ENCODE measurements at places on chromosomes 5 and 9.

DNA sequence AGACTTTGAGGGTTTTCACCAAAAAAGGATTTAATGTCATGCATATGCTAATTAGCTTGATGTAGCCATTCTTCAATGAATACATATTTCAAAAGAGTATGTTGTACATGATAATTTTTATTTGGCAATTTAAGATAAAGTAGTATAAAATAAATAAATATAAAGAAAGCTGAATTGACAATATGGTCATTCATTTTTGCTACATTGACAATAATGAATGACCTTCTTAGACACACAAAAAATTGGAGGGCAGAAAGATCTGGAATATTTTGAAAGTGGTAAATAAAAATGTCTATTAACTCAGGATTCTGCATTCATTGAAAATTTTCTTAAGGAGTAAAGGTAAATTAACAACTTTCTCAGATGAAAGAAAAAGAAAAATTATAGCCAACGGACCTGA lies 324.8 kb upstream of the FTMT start:
- no peak for DNase-seq

DNA sequence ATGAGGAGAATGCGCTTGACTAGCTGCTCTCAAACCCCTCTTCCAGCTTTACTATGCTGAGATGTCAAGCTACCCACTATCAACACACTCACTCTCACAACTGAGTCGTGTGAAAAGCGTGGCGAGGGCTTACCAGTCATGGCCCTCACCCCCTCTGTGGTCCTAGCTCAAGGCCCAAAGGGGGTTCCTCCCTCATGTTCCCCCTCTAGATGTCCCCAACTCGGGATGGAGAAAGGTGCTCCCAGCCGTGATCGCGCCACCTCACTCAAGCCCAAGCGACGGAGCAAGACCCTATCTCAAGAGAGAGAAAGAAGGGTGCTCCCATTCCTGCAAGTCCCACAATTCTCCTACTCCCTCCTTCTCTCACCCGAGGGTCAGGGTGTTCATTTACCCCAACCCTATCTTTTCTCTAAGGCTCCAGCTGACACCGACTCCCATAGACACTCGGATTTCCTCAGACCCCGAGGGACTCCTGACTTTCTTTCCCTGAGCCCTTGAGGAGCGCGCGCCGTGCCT lies 559 bp downstream of the SLC38A9 start:
- DNase-seq, result no peak

- no peak for DNase-seq
Observed at GRCh38 chr5:116865651-116866050, 291.0 kb upstream of the SEMA6A start.

GRCh38 chr5:171757853-171758535 lies 27.6 kb upstream of the SMIM23 start:
- DNase-seq, result no peak

DNA sequence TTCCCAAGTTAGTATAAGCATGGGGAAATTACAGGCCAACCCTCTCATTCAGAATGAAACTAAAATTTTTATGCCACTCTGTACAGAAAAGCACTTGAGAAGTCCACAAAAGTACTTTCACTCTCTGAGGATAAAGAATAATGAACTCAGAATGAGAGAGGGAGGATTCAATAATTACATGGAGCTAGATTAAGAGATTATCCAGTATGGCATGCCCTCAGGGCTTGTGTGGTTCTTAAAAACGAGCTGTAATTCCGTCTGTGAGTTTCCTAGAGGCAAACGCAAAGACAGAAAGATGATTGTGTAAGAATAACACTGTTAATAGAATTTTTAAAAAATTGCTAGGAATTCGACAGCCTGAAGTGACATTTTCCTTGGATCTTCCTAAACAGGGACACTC lies 126.8 kb upstream of the PTCH1 start:
- DNase-seq, result no peak

- DNase-seq, result no peak
Observed at GRCh38 chr9:104506565-104506964, 2.5 kb downstream of the OR13F1 start.

DNA sequence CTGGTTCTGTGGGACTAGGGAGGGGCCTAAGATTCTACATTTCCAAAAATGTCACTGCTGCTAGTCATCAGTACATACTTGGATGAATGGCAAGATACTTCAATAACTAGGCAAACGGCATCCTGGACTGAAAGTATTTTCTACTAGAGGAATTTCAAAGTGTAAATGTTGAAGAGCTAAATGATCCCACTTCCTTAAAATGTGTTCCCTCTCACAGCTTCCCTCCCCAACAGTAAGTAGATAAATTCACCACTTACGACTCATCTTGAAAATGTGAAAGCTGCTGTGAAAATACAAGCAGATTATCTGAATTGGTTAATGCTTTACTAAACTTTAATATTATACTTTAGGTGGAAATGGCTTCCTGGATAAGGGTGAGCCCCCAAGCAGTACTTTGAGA lies 1571.5 kb upstream of the WWC1 start:
- DNase-seq, result no peak

GRCh38 chr9:27659571-27659970 lies 86.3 kb upstream of the C9orf72 start:
- DNase-seq, result no peak

GRCh38 chr9:69120380-69121154 lies 53.5 kb upstream of the TJP2 start:
- no peak for DNase-seq

DNA sequence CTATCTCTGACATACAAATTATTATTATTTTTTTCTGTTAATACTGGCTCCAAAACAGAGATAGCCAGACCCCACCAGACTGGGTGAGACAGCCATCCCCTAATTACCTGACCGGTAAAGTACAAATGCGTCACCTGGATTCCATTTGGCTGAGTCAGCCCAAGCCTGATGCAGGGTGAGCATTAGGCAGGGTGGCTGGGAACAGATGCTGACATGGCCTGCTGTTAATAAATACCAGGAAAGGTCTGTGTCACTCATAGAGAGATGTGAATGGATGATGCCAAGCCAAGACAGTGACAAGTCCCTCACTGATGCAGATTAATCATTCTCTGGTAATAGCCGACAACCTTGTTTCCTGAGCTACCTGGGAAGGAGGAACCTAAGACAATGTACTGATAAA lies 183.5 kb downstream of the TRIM32 start:
- no peak for DNase-seq

DNA sequence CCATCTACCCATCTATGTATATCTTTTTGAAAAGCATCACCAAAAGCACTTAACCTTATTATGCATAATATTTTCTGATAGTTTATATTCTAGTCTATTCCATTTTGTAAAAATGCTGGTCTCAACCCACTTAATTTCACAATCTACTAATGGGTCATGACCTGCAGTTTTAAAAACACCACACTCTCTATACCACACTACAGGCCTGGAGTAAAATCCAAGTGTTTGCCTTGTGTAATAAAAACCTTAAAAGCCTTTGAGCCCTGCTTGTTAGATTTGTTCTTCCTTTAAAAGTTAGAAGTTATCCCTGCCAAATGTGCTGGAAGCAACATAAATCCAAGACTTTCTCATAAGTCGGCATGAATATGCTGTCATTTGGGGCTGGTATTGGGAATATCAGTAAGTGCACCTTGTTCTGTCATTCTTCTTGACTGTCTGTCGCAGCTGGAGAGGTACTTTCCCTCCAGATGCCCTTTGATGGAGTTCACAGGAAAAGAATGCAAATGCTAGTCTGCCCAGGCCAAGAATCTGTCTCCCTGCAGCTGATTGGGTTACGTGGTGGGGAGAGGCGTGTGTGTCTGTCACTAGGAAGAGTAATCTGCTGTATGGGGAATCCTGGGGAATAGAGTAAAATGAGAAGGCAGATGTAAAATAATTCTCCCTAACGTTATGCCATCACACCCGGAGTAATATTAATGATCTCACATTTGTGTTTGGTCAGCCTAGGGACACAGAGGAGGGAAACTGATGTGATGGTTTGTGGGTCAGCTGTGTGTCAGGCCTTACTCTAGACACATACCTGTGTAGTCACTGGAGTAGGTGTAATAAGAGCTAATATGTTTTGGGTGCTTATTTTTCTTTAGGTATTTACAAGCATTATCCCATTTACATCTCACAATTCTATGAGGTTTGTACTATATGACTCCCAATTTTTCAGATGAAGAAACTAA lies 79.4 kb downstream of the ZNF366 start:
- DNase-seq, result no peak

- no peak for DNase-seq
Observed at GRCh38 chr5:76143884-76144283, 60.7 kb downstream of the SV2C start.

DNA sequence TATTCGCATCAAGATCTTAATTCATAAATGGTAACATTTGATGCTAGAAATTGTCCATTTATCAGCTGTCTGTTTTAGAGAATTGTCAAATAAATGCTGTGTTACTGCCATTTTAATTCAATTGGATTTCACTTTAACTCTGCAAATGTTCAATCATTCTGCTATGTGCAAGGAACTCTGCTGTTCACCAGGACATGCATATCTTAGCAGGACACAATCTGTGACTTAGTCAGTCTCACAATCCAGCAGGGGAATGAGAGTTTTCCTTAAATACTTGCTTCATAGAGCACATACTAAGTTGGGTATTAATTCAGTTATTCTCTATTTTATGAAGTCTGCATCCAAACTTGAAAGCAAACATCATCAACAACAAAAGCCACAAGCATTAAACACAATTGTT lies 488.7 kb upstream of the MEF2C start:
- DNase-seq, result no peak

- DNase-seq, result no peak
Observed at GRCh38 chr5:153752890-153753289, 262.4 kb downstream of the GRIA1 start.

DNA sequence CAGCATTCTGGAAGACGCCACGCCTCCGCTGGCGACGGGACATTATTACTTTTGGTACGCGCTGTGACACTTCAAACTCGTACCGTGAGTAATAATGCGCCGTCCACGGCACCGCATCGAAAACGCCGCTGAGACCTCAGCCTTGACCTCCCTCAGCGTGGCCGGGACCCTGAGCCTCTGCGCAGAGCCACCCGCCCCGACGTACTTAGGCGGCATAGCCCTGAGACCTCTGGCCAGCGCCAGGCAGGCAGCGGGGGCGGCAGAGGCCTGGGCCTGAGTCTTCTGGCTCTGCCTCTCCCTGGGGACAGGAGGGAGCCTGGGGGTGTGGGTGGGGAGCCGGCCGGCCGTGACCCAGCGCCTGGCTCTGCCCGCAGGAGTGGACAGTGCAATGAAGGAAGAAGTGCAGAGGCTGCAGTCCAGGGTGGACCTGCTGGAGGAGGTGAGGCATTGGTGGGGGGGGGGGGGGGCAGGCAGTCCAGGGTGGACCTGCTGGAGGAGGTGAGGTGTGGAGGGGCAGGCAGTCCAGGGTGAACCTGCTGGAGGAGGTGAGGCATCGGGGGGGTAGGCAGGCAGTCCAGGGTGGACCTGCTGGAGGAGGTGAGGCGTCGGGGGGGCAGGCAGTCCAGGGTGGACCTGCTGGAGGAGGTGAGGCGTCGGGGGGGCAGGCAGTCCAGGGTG lies 8.0 kb downstream of the EGFL7 start:
- DNase-seq, result no peak

DNA sequence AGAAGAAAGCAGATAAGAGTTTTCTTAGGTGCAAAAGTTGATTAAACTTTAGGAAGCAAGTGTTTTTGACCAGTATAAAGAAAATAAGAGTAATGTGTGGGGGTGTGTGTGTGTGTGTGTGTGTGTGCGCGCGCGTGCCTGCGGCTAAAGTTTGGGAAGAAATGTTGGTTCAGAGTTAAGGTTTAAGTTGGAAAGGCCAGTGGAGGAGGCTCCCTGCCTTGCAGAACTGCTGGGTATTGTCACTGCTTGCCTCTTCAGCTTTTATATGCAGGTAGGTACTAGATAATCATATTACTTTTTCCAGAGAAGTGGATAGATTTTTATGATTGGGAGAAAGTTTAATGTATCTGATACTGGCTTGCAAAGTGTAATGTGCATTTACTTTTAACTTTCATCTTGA lies 2.0 kb downstream of the PIK3R1 start:
- DNase-seq, result no peak

GRCh38 chr5:3307982-3308621 lies 287.5 kb upstream of the IRX1 start:
- no peak for DNase-seq

- DNase-seq, result no peak
Observed at GRCh38 chr5:154923441-154924430, 14.3 kb downstream of the GEMIN5 start.

- DNase-seq, result no peak
Observed at GRCh38 chr5:77852068-77852513, 76.0 kb upstream of the TBCA start.

DNA sequence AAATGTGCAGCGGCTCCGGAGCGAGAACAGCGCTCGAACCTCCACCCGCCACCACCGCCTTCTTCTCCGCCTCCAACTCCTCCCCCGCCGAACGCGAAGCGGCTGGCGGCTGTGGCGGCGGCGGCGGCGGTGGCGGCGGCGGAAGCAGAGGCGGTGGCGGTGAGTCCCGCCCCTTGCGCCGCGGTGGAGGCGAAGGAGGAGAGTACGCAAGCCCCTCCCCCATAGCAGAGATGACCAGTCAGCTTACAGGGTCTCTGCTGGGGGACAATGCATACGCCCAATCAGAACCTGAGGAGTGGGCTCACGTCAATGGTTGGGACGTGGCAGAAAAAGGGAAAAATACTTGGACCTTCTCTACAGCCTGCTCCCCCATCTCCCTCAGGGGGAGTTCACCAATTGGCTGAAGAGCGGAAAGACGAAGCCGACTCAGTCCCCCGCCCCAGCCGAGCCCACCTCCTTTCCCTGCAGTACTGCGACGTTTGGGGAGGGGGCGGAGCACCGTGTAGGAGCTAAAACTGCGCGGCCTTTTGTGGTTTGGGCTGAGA lies at the start of gene PJA2:
Gene PJA2, minus strand, starts transcription at position 131 of the 545 bp plus-strand sequence. CDS start 26,541 bp downstream, outside the sequence.
- peak; percentile 98 for DNase-seq

GRCh38 chr5:1050423-1051365 lies 42.1 kb downstream of the NKD2 start:
- no peak for DNase-seq

DNA sequence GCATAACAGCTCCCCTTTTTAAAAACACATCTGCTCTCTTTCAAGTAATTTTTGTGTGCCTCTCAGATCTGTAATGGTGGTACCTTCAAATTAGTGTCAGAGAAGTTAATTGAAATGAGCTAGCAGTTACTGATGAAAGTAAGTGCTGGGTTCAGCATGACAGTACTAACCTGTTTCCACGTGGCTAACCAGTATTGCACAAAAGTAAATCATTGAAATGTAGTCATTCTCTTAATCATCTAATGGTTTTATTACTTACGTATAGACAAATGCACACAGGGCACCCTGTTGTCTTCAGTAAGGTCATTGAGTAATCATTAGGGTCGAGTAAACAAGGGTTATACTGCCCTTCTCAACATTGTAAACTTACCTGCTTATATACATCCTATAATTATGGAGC lies 157.8 kb upstream of the PRR16 start:
- no peak for DNase-seq

- DNase-seq, result peak; percentile 66
Observed at GRCh38 chr5:151126199-151126645, 31.4 kb downstream of the ANXA6 start.

Data from CD4-positive, alpha-beta T cell treated with Interleukin-2 at 100 ng/mL for 4 hours (primary cell).